Stimulated activated CD4-positive, alpha-beta T cell treated with anti-CD3 and anti-CD28 coated beads, Interleukin-15, amount 100 ng/mL, for 1 hour (primary cell): ENCODE measurements at places on chromosomes 4 and X.

GRCh38 chr4:2364654-2365053 lies 53.8 kb downstream of the ZFYVE28 start:
- DNase-seq, result peak; percentile 33

DNA sequence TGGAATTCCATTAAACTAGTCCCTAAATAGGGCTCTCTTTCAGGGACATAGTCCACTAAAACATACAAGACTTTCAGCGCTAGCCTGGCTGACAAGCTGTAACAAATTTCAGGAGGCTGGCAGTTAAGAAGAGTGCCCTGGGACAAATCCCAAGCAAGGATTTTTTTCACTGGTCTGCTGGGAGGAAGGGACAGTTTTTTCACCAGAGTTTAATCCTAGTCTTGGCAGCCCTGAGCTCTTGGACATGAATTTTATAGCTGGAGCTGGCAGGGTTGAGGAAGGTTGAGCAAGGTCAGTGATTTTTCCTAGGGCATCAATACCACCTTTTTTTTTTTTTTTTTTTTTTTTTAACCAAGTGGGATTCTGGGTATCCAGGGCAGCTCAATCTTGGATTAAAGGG lies 184.4 kb downstream of the SH2D1A start:
- no peak for DNase-seq

DNA sequence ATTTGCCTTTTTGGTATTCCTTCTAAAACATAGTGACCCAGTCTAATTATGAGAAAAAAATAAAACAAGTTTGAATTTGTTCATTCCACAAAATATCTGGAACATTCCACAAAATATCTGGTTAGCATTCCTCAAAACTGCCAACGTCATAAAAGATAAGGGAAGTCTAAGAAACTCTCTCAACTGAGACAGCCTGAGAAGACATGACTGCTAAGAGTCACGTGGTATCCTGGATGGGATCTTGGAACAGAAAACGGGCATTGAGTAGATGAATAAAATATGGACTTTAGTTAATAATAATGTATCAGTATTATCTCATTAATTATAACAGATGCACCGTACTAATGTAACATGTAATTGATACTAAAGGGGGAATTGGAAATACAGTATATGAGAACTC lies 280.9 kb downstream of the ARAP2 start:
- no peak for DNase-seq

DNA sequence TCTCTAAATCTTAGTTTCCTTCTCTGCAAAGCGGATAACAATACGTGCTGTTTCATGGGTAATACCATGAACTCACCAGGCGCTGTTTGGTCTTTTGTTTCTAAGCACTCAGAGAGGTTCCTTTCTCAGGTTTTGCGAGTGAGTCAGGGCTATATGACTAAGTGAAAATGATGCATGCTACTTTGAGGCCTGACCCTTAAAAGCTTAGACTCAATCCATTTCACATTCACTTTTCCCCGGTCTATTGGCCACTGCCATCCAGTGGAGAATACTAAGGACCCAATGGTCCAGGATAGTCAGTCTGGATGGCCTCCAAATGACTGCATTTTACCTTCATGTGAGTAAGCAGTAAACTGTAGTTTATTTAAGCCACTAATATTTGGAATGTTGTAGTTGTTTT lies 400.8 kb upstream of the SLIT2 start:
- no peak for DNase-seq

DNA sequence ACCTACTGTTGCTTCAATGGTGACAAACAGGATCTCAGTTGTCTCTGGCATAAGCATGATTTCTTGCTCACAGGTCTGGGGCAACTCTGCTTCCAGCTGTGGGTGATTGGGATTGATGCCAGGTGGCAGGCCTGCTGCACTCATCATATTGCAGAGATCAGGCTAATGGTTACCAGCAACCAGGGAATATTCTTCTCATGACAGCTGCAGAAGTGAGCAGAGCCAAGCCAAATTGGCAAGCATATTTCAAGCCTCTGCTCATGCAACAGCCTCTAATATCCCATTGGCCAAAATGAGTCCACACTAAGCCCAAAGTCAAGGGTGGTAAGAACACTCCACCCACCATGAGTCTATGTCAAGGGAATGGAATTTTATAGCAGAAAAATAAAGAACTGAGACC lies 26.7 kb upstream of the TBC1D19 start:
- DNase-seq, result no peak

GRCh38 chr4:148787831-148788477 lies 345.7 kb upstream of the NR3C2 start:
- DNase-seq, result no peak

DNA sequence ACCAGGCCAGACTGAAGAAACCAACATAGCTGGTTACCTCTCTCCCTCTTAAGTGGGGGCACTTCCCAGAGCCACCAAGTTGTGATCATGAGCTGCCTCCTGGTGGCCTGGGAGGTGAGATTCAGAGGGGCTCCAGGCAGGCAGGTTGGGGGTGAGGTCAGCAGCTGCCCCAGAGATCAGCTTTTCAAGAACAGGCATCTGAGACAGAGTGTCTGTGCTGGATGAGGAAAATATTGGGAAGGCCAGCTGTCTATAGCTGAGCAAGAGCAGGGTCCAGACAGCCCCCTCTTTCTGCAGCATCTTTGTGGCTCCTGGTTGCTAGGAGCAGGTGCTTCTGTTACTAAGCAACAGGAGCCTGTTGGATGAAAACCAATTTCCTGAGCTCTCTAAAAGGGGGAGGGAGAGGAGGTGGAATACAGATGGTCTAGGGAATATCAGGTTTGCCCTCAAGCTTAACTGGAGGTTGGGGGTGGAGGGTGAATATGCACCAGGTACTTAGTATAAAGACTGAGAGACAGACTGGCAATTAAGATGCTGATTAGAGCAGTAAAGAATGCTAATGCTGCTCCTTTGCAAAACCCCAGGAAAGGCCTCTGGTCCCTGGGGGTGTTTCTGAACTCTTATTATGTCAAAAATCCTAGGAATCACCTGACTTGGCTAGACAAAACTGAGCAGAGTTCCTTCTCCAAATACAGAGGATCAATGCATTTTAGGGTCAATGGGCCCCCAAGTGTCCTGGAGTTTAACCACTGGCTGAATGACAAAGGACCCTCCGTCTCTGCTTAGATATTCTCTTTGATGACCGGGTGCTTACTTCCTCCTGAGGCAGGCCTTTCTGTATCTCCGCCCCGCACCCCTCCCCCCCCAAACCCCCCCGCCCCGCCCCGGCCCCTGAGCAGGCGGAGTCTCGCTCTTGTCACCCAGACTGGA lies 21.4 kb downstream of the ZCCHC13 start:
- no peak for DNase-seq

- no peak for DNase-seq
These were observed 100.6 kb downstream of the ABLIM2 start for GRCh38 chr4:8058031-8058479.

DNA sequence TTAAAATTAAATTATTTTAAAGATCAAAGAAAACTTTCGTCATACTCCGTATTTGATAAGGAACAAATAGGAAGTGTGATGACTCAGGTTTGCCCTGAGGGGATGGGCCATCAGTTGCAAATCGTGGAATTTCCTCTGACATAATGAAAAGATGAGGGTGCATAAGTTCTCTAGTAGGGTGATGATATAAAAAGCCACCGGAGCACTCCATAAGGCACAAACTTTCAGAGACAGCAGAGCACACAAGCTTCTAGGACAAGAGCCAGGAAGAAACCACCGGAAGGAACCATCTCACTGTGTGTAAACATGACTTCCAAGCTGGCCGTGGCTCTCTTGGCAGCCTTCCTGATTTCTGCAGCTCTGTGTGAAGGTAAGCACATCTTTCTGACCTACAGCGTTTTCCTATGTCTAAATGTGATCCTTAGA lies at the start of gene CXCL8:
TSS of gene CXCL8 (plus strand) at position 217 of the 426 bp plus-strand sequence. CDS start at position 307, 90 bp downstream.
- no peak for DNase-seq
